NCI-H187 treated with DMSO at 0.1 percent for 48 hours (cell line): ENCODE measurements at places on chromosomes 3 and 15.

DNA sequence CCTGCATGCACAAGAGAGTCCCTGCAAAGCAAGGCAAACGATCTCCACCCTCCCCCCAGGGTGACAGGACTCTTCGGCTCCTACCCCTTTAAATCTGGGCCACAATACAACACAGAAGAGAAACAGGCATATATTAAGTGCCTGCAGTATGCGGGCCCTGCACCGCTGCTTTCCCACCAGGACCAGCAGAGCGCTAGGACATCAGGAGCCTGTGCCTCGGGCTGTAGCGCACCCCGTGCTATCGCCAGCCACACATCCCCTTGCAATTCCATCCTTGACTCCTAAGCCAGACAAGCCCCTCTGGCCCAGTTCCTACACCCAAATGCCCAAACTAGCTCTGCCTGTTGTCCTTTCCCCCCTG is 4.1 kb downstream of the GALNT15 start:
- DNase-seq, result no peak

DNA sequence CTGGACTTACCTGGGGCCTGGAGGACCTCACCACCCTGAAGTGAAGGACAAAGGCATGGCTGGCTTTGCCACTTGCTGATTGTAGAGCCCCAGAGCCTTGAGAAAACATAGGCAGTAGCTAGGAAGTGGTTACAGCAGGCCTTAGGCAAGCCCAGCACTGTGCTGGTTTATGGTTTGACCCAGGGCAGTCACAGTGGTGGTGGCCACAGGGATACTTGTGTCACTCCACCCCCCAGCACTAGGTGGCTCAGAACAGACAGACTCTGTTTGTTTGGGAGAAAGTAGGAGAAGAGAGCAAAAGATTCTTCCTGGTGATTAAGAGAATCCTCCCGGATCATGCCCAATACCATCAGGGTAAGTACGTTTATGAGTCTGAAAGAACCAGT is 13.2 kb upstream of the COL8A1 start:
- no peak for DNase-seq

DNA sequence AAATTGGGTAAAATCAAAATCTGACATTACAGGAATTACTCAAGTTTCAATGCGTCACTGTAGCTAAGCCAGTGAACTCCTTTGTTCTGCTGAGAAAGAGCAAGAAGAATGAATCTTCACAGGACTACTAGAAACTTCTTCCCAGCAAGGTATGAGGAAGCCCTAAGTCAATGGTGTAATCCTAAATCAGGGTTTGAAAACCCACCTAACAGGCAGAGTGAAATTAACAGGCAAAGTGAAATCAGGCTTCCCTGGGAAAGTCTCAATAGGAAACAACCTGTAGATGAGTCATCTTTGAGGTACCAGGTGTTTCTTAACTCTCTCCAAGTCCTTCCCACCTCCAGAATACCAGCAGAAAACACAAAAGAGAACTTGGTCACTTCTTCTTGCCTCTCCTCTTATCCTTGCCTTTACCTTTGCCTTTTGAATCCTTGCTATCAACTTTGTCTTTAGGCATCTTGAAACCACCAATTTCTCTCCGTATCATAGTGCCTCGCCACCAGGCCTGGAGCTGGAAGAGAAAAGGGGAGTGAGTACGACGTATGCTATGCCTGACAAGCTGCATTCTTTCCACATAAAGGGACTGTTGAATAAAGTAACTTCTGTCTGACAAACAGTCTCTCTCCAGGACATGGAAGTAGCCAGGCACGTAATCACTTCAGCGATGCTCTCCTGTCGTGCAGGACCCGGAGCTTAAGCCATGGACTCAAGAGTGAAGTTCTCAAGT is 60.6 kb upstream of the RPL35A start:
- no peak for DNase-seq

GRCh38 chr3:197613199-197613598 is 57.4 kb upstream of the BDH1 start:
- DNase-seq, result no peak

GRCh38 chr3:136343873-136344555 is 93.9 kb downstream of the PCCB start:
- no peak for DNase-seq

DNA sequence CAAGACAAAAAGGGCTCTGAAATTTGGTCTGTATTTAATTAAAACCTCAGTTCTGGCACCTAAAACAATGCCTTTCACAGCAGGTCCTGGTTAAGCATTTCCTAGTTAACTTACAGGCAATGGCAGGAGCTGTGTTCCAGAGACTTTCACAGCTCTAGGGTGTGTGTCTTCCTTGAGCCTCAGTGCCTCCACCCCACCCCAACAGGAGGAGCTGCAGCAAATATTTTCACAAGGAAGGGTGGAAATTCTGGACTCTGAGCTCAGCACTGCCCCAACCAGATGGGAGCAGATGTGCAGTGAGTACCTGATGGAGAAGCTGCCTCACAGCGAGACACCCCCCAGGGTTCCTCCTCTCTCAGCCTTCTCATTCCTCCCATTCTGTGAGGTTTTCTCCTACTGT is 106.3 kb upstream of the SPATA12 start:
- no peak for DNase-seq

DNA sequence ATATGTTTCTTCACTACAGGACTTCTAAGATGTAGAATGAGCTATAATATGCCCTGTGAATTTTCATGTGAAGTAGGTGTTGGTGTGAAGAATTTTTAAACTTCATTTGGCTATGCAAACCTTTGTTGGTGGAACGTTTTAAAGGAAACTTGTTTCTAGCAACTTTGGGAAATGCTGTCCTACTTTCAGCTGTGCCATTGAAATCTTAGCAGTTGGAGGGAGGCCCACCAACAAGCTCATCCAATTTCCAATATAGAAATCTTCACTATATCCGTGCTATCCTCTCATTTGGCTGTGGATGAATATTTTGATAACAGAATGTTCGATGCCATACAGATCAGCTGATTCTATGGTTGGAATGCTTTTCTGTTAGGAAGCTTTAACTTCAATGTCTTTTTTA is 51.3 kb downstream of the GRM7 start:
- DNase-seq, result no peak

GRCh38 chr15:43376017-43376705 is 5.3 kb downstream of the TUBGCP4 start:
- no peak for DNase-seq

GRCh38 chr15:39180483-39180933 is 400.4 kb upstream of the THBS1 start:
- no peak for DNase-seq

DNA sequence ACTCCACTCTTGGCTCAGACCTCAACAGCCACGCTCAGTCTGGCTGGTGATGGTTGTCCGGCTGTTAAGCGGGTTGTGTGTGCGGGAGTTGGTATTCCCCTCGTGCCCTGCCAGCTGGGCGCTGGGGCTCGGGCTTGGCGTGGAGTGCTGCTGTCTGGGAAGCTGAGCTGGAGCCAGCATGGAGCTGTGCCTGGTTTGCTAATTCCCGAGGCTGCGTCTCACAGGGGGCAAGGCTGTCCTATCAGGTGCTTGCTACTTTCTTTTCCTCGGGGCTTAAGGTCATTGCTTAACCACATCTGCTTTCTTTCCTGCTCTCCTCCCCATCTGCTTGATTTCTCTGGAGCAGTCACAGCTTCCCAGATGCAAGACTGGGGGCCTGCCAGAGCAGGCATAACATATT is 29.9 kb downstream of the PDIA5 start:
- no peak for DNase-seq

DNA sequence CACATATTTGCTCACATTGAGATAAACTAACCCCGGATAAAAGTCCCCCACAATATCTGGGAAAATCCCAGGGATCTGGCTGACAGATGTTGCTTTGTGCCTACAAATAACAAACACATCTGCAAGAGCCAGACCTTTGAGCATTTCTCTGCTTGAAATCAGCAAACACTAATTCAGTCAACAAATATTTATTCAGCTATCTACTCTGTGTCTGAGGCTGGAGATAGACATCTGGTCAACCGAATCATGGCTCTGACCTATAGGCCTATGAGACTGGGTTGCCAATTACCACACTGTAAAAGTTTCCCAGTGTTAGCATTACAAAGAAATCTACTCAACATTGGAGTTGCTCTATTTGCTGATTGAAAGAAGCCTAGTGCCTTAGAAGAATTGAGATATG is 201.1 kb upstream of the CADPS start:
- DNase-seq, result no peak

DNA sequence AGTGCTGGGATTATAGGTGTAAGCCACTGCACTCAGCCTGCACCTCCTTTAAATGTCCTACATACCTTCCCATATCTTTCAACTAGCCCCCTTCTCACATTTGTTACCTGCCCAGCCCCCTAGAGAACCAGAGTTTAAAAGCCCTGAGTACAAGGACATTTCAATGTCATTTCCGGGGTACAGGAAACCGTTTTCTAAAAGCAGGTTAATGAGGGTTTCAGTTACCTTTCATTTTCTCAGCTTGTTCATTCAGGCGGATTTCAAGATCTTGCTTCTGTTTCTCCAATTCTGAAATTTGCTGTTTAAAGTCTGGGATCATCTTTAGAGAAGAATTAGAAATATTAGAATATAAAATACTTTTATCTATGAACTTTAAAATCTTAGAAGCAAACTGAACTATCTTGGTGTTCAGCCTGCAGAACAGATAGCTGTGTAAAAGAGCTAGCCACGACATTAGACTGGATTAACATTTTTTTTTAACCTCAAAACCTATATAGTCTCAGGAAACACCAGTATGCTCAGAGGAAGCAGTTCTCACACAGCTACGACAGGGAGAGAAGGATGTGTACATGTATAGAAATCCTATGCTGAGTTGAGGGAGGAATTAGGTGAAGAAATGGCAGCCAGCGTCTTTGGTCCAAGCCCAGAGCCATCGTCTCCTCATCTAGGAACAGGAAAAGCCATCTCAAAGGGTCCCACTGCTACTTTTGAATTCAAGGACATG is 29.9 kb upstream of the GNB5 start:
- DNase-seq, result no peak

DNA sequence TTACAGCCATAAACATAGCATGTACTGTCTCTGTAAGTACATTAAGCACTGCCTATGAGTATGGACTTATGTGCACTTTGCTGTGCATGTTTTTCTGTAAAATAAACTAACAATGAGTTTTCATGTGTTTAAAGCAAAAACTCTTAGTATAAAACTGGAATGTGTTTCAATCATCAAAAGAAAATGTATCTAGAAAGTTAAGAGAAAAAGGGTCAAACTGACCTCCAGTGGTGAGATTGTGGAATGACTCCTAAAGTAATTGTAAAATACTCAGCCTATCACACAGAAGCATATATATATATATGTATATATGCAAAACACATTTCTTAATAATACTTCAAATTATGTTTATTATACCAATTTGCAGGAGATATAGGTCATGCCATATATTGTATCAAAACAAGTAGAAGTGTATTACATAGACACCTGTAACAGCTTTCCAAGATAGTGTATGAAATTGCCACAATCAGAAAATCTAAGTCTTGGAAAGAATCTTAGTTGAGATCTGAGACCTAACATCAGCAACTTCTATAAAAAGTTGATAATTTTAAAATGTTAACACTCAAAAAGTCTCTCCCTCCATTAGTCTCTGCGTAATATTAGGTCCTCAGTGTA is 199.6 kb downstream of the FMN1 start:
- no peak for DNase-seq

GRCh38 chr3:4754180-4755086 is 224.8 kb upstream of the BHLHE40 start:
- no peak for DNase-seq

DNA sequence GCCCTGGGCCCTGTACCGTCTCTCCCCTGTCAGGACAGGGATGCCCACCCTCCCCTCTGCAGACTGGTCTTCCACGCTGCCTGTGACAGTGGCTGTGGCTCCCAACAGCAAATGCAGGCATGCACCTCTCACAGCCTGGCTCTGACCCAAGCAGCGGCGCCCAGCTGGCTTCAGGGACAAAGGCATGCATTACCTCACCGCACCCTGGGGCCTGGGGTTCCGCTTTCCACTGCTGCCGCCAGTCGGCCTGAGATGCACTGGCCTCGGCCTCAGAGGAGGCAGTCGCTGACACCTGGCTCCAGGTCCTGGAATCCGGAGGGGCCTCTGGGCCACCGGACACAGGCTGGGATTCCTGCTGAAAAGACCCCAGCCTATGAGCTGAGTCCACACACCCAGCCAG is 70.3 kb downstream of the SCN5A start:
- DNase-seq, result no peak

- DNase-seq, result no peak
These were observed 16.3 kb downstream of the SV2B start for GRCh38 chr15:91116113-91117067.

- no peak for DNase-seq
These were observed 1.2 kb downstream of the GP5 start for GRCh38 chr3:194397757-194398312.

DNA sequence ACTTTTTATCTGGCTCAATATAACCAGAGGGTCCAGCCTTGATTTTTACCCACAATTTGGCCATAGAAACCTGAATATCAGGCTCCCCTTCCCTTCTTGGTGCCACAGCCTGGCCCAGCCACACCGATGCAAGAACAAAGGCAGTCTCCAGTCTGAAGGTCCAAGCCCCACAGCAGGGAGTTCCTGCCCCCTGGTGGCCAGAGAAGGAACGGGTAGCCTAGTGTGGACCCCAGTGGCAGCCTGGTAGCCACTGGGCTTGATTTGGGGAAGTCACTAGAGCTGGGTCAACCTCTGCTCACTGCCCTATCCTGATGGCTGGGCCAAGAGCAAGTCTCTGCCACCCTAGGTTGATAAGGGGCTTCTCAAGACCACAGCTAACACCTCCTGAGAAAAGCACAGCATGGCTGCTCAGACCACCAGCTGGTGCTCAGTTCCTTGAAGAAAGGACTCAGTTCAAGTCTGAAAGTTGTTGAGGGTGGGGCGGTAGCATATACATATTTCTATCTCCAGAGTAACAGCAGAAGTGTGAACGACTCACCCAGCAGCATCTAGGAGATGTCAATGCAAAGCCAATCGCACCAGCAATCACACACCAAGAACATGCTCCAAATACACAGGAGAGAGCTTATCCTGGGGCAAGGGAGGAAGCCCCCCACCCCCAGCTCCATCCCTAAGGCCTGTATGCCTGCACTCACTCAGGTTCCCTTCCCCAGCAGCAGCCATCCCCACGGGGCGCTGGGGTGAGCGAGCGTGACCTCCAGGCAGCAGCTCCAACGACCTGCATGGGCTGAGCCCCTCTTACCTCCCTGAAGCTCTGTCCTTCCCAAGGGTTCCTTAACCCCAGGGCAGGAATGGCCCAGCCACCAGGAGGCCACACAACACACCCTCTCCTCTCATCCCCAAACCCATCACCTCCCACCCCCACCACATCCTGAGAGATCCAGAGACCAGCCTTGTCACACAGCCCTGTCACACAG is 7.6 kb downstream of the PFKFB4 start:
- no peak for DNase-seq

GRCh38 chr3:155744010-155744625 is 753 bp downstream of the PLCH1 start:
- no peak for DNase-seq
